HFFc6 (cell line): ENCODE measurements at places on chromosomes 5 and 9. TPM values are rescaled to one million over a fixed set of nuclear protein-coding genes. Genes with fewer than 3 reads are reported as not detected.
A peak's percentile ranks its signal among the peaks of the same experiment; 100 is the strongest.

GRCh38 chr9:73202980-73203379 is 51.3 kb downstream of the ANXA1 start:
- no peaks in the 10 kb centered on the region; the same call in 1 of the 2 replicates for H3K4me1 ChIP-seq
- DNase-seq = no peak
- H3K27ac ChIP-seq = no peak overlapping the region
- H3K27me3 ChIP-seq = no peaks in the 10 kb centered on the region; the same call in 1 of the 2 replicates
- H3K4me3 ChIP-seq = no peak overlapping the region

DNA sequence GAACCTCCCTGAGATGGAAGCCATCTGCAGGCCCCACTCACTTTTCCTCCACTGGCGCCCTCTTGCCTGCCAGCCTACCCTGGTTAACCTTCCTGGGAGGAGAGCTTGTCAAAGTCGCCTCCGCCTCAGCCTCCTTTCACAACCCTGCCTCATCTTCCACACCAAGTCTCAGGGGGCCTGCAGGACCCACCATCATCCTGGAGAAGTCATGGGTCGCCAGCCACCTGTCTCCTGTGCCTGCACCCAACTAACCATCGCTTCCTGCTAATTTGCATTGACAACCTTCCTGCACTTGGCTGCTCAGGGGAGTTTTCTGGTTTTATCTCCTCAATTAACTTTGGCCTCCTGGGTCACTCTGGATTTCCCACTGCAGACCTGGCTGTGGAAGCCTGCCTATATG is 52.8 kb upstream of the GRHPR start:
- no peaks in the 10 kb centered on the region; the same call in 1 of the 2 replicates for H3K4me1 ChIP-seq
- no peak overlapping the region for H3K27ac ChIP-seq
- no peaks in the 10 kb centered on the region for H3K36me3 ChIP-seq
- no peak for DNase-seq

SELENOP gene
- 0.24 to 0.33 TPM (median 0.30 TPM) in 3 replicates for total RNA-seq

DNA sequence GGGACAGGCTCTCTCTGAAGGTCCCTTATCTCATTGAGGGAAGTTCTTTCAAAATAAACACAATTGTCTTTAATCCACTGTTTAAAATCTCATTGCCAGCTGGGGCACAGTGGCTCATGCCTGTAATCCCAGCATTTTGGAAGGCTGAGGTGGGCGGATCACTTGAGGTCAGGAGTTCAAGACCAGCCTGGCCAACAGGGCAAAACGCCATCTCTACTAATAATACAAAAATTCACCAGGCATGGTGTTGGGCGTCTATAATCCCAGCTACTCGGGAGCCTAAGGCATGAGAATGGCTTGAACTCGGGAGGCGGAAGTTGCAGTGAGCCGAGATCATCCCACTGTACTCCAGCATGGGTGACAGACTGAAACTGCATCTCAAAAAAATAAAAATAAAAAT is 8.3 kb upstream of the NDFIP1 start:
- H3K36me3 ChIP-seq = no peaks in the 10 kb centered on the region
- no peak overlapping the region for H3K4me3 ChIP-seq
- H3K27ac ChIP-seq = no peak overlapping the region

- H3K27ac ChIP-seq = no peak overlapping the region
- H3K27me3 ChIP-seq = no peaks in the 10 kb centered on the region
- DNase-seq = no peak
- H3K36me3 ChIP-seq = no peaks in the 10 kb centered on the region
- peaks cover 13% of the 10 kb centered on the region; the same call in 1 of the 2 replicates for H3K4me1 ChIP-seq
Observed at GRCh38 chr5:117486261-117486660, 911.6 kb upstream of the SEMA6A start.

DNA sequence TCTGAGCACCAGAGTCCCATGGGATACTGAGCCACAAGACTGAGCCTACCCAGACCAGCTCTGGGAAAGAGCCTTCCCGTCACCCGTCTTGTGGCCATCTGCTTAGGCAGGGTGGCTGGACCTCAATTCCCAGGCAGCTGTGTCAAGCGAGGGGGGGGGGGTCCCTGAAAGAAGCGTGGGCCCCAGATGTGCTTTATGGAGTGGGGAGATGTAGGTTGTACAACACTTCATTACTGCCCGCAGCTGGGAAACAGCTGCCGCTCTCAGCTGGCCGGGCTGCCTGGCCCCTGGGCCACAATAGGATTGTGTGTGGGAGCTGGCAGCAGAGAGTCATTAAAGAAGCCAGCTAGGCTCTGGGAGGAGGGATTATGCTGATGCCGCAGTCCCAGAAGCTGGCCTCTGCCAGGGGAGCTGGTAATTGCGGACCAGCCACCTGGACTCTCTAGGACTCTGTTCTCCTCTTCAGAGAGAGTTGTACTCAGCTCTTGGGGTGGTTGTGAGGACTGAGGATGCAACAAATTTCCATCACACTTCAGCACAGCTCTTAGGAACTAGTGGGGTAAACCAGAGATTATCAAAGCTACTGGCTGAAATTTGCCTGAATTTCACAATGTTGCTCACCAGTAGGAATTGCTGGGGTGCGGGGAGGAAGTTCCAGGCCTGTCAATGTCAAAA is 145.4 kb downstream of the GADD45G start:
- H3K36me3 ChIP-seq = 0 out of 2 replicates have a peak, but pooled peaks cover 6% of the 10 kb centered on the region
- H3K27me3 ChIP-seq = no peaks in the 10 kb centered on the region
- H3K4me3 ChIP-seq = no peak overlapping the region
- no peaks in the 10 kb centered on the region for H3K4me1 ChIP-seq
- DNase-seq = no peak
- no peak overlapping the region for H3K27ac ChIP-seq

PITX1 gene
- 13.5 to 24.1 TPM (median 23.0 TPM) in 3 replicates for total RNA-seq

DNA sequence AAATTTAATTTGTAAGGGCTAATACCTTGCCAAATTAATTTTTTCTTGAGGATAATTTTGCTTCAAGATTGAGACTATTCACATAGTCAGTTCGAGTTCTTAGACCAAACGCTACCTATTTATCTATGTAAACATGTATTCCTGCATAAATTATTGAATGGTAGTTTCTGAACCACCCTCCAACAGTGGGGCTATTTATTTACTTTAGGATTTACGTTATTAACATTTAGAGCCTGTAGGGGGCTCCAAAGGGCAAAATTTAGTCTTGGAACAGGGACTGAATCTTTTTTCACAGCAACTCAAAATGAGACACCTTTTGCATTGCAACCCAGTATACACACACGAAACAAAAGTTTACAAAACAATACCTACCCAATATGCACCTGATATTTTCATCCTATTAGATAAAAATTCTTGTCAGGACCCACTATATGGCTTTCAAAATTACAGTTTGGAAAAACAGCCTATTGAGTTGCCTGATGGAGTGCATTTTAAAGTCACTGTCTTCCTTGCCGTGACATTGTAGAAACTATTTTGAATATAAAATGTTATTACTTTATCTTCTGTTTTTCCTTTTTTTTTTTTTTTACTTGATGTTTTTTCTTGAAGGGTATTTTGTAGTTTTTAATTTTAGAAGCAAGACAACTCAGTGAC is 47.1 kb upstream of the POU4F3 start:
- H3K4me1 ChIP-seq = peaks cover 13% of the 10 kb centered on the region
- peaks cover 8% of the 10 kb centered on the region for H3K27me3 ChIP-seq
- no peak overlapping the region for H3K27ac ChIP-seq

- no peak for DNase-seq
- H3K27ac ChIP-seq = no peak overlapping the region
- no peaks in the 10 kb centered on the region; the same call in 1 of the 2 replicates for H3K36me3 ChIP-seq
- H3K4me1 ChIP-seq = no peaks in the 10 kb centered on the region
- no peak overlapping the region for H3K4me3 ChIP-seq
Observed at GRCh38 chr9:91026266-91026665, 224.6 kb downstream of the SYK start.

DNA sequence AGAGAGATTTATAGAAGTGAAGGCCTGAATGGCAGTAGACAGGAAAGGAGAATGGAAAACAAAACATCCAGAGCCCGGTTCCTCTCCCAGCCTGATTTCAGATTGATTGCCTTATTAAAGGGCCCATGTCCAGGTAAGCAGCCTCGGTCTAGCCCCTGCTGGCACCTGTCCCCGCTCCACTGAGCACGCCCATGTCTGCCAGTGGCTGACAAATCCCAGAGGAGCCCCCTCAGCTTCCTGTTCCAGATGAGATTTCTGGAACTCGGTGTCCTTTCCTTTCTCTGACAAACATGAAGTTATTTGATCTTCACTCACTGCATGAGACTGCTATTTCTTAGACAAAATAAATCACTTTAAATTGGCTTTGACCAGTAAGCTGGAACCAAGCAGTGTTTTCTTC is 187.0 kb upstream of the ADCY2 start:
- H3K27ac ChIP-seq = no peak overlapping the region
- no peaks in the 10 kb centered on the region for H3K4me1 ChIP-seq
- H3K36me3 ChIP-seq = no peaks in the 10 kb centered on the region

DNA sequence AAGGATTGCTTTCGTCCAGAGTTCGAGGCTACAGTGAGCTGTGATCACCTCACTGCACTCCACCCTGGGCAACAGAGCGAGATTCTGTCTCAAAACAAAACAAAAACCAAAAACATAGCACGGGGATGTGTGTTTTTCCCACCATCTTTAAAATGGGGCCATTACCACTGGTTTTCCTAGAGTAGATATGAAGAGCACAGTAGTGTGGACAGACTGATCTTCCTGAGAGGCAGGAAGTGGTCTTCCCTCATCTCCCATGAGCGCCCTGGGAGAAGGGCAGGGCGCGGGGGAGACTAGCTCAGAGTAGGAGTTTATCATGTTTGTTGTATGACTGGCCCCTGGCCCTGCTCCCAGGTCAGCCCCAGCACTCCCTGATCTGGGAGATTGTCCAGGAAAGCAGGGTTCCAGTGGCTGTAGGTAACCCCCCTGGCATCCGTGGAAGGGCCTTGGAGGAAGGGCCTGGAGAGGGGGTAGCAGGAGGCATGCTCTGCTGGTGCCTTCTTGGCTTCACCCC is 2.3 kb downstream of the SUSD3 start:
- H3K4me3 ChIP-seq = no peak overlapping the region
- H3K36me3 ChIP-seq = no peaks in the 10 kb centered on the region
- peaks cover 18% of the 10 kb centered on the region for H3K27me3 ChIP-seq

ADRB2 gene
- 1.9 to 3.8 TPM (median 3.7 TPM) in 3 replicates for total RNA-seq

DNA sequence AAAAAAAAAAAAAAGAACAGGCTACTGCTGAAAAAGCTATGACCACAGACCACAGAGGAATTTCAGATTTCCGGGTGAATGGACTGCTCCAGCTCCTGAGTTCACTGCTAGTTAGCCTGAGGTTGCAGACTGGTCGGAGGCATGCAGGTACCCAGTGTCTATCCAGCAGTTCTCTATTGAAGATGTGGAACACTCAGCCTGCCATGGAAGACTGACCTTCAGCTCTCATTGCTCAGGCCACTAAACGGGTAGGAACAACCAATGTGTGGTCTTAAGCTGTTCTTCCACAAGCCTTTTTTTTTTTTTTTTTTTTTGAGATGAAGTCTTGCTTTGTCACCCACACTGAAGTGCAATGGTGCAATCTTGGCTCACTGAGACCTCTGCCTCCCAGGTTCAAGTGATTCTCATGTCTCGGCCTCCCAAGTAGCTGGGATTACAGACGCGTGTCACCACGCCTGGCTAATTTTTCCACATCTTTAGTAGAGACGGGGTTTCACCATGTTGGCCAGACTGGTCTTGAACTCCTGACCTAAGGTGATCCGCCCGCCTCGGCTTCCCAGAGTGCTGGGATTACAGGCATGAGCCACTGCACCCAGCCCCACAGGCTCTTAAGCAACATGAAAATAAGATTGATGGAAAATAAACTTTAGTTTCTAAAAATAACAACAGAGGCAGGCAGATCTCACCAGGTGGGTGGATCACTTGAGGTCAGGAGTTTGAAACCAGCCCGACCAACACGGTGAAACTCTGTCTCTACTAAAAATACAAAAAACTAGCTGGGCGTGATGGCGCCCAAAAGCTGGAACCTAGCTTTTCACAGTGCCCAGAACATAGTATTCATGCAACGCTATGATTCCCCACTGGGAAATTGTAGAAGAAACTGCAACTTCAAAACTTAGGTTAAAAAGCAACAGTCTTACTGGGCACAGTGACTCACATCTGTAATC is 20.0 kb upstream of the NPM1 start:
- no peak overlapping the region for H3K27ac ChIP-seq
- peaks cover 9% of the 10 kb centered on the region; the same call in 1 of the 2 replicates for H3K27me3 ChIP-seq
- H3K36me3 ChIP-seq = no peaks in the 10 kb centered on the region
- no peak overlapping the region for H3K4me3 ChIP-seq
- peak; percentile 58 for DNase-seq

IRX4 gene
- total RNA-seq = not detected in 3 replicates

DNA sequence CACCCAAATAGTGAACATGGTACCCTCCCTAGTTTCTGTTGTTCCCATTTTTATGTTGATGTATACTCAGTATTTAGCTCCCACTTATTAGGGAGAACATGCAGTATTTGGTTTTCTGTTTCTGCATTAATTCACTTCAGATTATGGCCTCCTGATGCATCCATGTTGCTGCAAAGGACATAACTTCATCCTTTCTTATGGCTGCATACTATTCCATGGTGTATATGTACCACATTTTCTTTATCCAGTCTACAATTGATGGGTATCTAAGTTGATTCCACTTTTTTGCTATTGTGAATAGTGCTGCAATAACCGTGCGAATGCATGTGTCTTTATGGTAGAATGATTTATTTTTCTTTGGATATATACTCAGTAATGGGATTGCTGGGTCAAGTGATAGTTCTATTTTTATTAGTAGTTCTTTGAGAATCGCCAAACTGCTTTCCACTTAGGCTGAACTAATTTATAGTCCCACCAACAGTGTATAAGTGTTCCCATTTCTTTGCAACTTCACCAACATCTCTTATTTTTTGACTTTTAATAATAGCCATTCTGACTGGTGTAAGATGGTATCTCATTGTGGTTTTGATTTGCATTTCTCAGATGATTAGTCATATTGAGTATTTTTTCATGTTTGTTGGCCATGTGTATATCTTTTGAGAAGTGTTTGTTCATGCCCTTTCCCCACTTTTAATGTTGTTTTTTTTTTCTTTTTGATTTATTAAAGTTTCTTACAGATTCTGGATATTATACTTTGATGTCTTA is 79.6 kb downstream of the SMIM15 start:
- H3K36me3 ChIP-seq = peaks cover 17% of the 10 kb centered on the region
- no peak overlapping the region for H3K4me3 ChIP-seq
- DNase-seq = peak; percentile 48
- H3K4me1 ChIP-seq = peaks cover 22% of the 10 kb centered on the region
- H3K27ac ChIP-seq = no peak overlapping the region

- no peak for DNase-seq
- H3K27ac ChIP-seq = no peak overlapping the region
- peaks cover 36% of the 10 kb centered on the region for H3K36me3 ChIP-seq
- peaks cover 15% of the 10 kb centered on the region for H3K4me1 ChIP-seq
- H3K4me3 ChIP-seq = no peak overlapping the region
Observed at GRCh38 chr9:77725820-77726219, 77.7 kb upstream of the GNA14 start.

DNA sequence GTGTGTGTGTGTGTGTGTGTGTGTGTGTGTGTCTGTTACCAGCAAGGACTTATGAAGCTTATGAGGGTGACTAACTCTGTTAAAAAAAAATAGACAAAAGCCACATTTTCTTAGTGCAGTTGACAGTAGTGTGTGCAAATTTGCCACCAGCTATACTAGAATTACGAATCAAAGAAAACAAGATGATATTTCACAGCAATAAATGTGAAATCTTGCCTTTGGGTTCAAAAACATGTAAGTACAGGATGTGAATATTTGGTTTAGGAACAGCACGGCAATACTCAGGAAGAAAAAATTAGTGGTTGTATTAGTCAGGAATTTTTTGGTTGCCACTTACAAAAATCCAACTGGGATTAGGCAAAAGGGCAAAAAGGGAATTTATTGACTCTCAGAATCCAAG is 117.4 kb downstream of the NPR3 start:
- peaks cover 36% of the 10 kb centered on the region for H3K4me1 ChIP-seq
- no peak overlapping the region for H3K4me3 ChIP-seq
- no peak overlapping the region for H3K27ac ChIP-seq
- peaks cover 12% of the 10 kb centered on the region; the same call in 1 of the 2 replicates for H3K27me3 ChIP-seq
- no peak for DNase-seq
- no peaks in the 10 kb centered on the region for H3K36me3 ChIP-seq
